Upper lobe of left lung (tissue), 6 donors: ENCODE measurements at places on chromosomes 11 and 22. TPM values are rescaled to one million over a fixed set of nuclear protein-coding genes. Genes with fewer than 3 reads are reported as not detected.

DNA sequence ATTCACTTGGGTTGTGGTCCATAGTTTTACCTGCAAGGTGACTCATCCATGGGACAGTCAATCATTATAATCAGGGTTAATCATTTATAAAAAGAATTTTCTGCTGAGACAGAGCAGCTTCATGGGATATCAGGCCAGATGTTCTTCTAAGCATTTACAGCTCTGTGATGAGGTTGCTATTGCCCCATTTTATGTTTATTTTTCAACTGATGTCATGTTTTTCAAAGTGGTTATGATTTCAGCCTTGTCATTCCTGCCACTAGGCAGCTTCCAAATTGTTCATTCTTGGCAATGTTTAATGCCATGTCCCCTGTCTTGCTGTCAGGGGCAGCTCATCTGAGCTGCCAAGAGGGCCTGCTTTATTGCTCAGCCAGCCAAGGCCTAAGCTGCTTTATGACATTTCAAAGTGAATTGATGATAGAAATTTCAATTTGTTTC is 35.9 kb upstream of the ZBED5 start:
- H3K4me3 ChIP-seq, result no peak overlapping the region
- peak overlapping the region; percentile 1 for H3K27ac ChIP-seq

DNA sequence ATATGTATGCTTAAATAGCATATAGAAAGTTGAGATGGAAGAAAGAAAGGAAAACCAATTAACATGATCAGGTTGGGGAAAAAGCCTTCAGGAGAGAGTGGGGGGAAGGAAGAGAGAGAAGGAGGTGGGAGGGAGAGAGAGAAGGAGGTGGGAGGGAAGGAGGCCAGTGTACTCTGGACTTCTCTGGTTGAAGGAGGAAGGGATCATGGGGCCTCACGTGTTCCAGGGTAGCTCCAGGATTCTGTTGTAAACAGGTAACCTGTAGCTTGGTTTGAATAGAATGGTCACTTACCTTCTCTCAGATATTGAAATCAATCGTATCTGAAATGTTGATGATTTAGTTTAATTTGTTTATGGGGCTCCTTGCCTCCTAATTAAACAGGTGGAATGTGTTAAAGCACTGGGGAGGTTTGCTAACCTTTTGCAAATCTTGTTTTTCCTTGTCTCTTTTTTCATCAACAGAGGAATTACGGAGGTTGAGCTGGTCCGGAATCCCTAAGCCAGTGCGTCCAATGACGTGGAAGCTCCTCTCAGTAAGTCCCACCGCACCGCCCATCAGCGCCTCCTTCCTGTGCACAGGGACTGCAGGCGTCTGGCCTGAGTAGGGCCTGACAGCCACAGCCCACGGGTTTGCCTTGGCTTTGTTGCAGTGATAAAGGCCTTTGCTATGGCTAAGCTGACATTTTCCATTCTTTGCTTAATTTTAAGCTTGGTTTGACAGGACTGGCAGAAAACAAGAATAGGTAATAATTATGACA is 115.9 kb downstream of the TBC1D22A start:
- no peaks in the 10 kb centered on the region for H3K36me3 ChIP-seq
- DNase-seq, result no peak
- no peaks in the 10 kb centered on the region for H3K27me3 ChIP-seq
- no peak overlapping the region for H3K27ac ChIP-seq
- H3K4me1 ChIP-seq, result peaks cover 3% of the 10 kb centered on the region

GRCh38 chr11:26909515-26909914 is 84.4 kb upstream of the FIBIN start:
- DNase-seq, result no peak
- no peaks in the 10 kb centered on the region for H3K27me3 ChIP-seq
- no peaks in the 10 kb centered on the region for H3K36me3 ChIP-seq
- no peaks in the 10 kb centered on the region for H3K4me1 ChIP-seq
- no peak overlapping the region for H3K4me3 ChIP-seq

Gene CHADL
- 2.0 TPM for total RNA-seq

Gene ADM2
- total RNA-seq, result 3.1 TPM

DNA sequence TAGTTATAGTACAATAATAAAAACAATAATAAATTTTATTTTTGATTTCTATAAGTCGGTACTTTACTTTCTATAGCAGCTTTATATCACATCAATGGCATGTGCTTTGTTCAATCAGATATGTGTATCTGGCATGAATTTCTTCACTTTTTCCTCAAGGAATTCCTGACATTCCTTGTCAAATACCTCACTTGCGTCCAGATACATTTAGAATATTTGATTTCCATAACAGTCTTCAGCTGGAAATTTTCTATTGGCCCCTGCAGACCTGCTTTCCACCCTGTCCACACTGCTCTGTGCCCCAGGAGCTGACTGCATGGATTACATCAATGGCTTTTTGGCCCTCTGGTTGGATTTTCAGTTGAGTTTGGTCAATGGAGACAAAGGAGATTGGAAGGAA is 93.2 kb downstream of the FAR1 start:
- DNase-seq, result no peak
- no peaks in the 10 kb centered on the region for H3K27me3 ChIP-seq
- no peaks in the 10 kb centered on the region for H3K36me3 ChIP-seq

Gene RAB38
- total RNA-seq, result 7.1 TPM

Gene ANO9
- total RNA-seq, result 11.7 TPM

GRCh38 chr11:92776676-92777075 is 192.8 kb upstream of the MTNR1B start:
- H3K4me3 ChIP-seq, result no peak overlapping the region
- no peaks in the 10 kb centered on the region for H3K36me3 ChIP-seq
- no peaks in the 10 kb centered on the region for H3K27me3 ChIP-seq
- no peaks in the 10 kb centered on the region for H3K4me1 ChIP-seq
- no peak overlapping the region for H3K27ac ChIP-seq

Gene C22orf39
- total RNA-seq, result 48.6 TPM

Gene ZC3H12C
- total RNA-seq, result 22.0 TPM

- peaks cover 55% of the 10 kb centered on the region for H3K4me1 ChIP-seq
- H3K4me3 ChIP-seq, result no peak overlapping the region
- H3K36me3 ChIP-seq, result peaks cover 11% of the 10 kb centered on the region
- H3K27ac ChIP-seq, result no peak overlapping the region
Observed at GRCh38 chr11:65113839-65114238, 2.2 kb downstream of the TM7SF2 start.
